ENCODE measurements at places on chromosomes 5 and 9. TPM values are rescaled to one million over a fixed set of nuclear protein-coding genes. Genes with fewer than 3 reads are reported as not detected.

KCNMB1 gene
- 0.19 TPM for total RNA-seq

AGPAT2 gene
- 54.1 TPM for total RNA-seq

DOLPP1 gene
- 8.2 TPM for total RNA-seq

PITX1 gene
- 0.38 TPM for total RNA-seq

FAM153A gene
- total RNA-seq: 0.56 TPM

ACOT12 gene
- under 0.01 TPM for total RNA-seq

ANGPTL2 gene
- total RNA-seq: 5.9 TPM

LCN6 gene
- not detected for total RNA-seq

OMD gene
- total RNA-seq: not detected

FCN2 gene
- not detected for total RNA-seq

GPR150 gene
- 2.5 TPM for total RNA-seq

MARCOL gene
- not detected for total RNA-seq

C5 gene
- total RNA-seq: 3.7 TPM

FSD1L gene
- 3.6 TPM for total RNA-seq

TAS2R1 gene
- total RNA-seq: 0.28 TPM

DOCK8 gene
- total RNA-seq: 0.19 TPM

FBN2 gene
- 9.6 TPM for total RNA-seq

RNF183 gene
- not detected for total RNA-seq

CYSRT1 gene
- under 0.01 TPM for total RNA-seq

HEMGN gene
- not detected for total RNA-seq

PFN3 gene
- not detected for total RNA-seq

TAF11L5 gene
- not detected for total RNA-seq

KIF4B gene
- total RNA-seq: not detected

FAM151B gene
- total RNA-seq: 3.8 TPM

SLC25A2 gene
- total RNA-seq: 0.19 TPM

GRIA1 gene
- total RNA-seq: 0.19 TPM

PCDHB5 gene
- 3.1 TPM for total RNA-seq

NME5 gene
- total RNA-seq: 1.7 TPM

BAG1 gene
- 14.0 TPM for total RNA-seq

IFNA21 gene
- not detected for total RNA-seq

GPRIN1 gene
- total RNA-seq: 1.7 TPM

CMBL gene
- total RNA-seq: 7.7 TPM

NTRK2 gene
- 2.3 TPM for total RNA-seq

IFNE gene
- 9.6 TPM for total RNA-seq

PDZD2 gene
- 0.28 TPM for total RNA-seq

OR1Q1 gene
- total RNA-seq: not detected

FUBP3 gene
- 40.8 TPM for total RNA-seq
